ENCODE measurements at places on chromosomes 3 and 15.
A peak's percentile ranks its signal among the peaks of the same experiment; 100 is the strongest.

- DNase-seq, result no peak
These were observed 27.4 kb upstream of the GP9 start for GRCh38 chr3:129033151-129033550.

- DNase-seq, result no peak
These were observed 279.1 kb upstream of the ICE2 start for GRCh38 chr15:60757831-60758570.

DNA sequence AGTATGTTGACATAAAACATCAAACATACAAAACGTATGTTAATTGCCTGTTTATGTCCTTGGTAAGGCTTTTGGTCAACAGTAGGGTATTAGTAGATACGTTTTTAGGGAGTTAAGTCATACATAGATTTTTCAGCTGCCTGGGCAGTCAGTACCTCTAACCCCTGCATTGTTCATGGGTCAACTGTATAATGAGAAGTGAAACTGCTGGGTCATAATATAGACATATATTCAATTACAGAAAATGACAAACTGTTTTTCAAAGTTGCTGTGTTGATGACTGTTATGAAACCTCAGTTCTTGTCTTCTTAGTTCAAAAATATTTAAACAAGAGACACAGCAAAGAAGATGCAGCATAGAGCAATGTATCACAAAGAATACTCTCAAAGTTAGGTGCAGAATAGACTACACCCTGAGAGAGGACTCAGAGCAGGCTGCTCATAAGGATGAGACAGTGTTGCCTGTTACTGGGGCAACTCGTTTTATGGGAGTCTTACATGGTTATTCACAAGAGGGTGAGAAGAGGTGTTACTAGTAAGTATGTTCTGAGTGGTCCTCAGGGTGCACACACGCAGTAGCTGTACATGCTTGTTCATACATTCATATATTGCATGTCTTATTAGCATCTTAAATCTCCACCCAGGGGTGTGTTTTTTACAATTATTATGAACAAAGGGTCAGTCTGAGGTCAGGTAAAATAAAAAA is 53.1 kb upstream of the ADAMTS17 start:
- no peak for DNase-seq

DNA sequence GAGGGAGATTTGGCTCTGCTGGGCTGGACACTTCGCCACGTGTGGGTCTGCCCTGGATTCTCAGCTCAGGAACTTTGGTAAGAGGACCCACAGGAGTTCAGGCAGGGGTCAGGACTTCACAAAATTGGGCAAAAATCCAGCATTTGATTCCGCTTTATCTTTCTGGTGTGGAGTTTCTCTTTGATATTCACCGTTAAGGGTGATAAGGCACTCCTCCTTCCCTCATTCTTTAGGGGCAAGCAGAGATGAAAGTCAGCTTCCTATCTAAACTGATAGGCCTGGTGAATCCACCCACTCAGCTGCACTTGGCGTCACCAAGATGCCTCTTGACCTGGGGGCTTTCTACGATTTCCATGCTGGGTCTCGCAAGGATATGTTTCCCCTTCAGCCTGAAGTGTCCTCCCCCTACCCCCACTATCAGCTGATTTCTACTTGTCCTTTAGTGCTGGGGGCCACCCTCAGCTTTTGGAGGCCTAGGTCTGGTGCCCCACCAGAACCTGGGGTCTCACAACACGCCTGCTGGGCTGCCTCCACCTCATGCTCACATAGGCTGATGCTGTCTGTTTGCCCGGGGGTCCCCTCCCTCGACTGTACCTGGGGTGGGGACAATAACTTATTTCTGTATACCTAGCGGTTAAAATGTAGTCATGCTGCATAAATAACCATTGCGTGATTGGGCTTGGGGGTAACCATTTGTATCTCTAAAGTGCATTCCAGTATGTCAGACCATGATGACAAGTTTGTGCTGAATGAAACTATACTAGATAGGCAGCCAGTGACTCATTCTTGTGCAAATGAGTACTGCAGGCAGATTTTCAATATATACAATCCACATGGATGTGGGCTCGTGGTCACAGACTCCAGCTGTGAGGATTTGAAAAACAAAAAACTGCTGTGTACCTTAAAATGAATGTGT is 248.3 kb downstream of the ADAMTS17 start:
- DNase-seq, result no peak

GRCh38 chr3:37100411-37100810 is 74.0 kb downstream of the LRRFIP2 start:
- no peak for DNase-seq

GRCh38 chr3:89419647-89420241 is 312.3 kb downstream of the EPHA3 start:
- DNase-seq, result no peak

GRCh38 chr3:11662392-11662990 is 18.8 kb upstream of the VGLL4 start:
- no peak for DNase-seq

GRCh38 chr3:10738688-10739372 is 77.2 kb upstream of the SLC6A11 start:
- DNase-seq, result peak; percentile 44

DNA sequence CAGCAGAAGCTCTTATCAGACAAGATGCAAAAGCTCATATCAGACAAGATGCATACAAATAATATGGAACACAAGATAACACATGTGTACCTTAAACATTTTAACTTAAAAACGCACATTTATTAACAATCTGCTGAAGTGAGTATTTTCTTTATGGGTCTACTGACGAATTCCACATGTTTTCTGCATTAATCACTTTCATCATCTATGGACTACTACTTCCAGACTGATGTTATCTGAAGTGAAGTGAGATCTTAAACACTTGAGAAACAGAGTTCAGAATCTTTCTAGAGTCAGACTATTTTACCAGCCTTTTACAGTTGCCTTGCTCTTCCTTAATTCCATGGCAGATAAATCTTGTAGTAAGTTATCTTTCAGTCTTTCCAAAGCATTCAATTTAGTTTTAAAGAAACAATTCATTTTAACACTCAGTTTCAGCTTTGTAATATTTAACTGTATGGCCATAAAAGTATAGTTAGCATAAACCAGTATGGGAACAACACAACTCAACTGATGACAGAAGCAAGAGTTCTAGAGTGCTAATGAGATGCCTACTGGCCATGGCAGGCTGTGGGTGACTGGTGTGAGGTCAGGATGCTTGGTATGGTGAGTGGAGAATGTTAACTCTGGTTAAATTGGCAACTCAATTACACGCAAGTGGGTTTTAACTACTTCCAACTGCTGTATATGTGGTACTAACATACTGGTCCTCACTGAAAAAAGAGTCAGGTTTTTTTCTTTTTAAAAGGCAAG is 9.8 kb downstream of the CMTM6 start:
- no peak for DNase-seq

DNA sequence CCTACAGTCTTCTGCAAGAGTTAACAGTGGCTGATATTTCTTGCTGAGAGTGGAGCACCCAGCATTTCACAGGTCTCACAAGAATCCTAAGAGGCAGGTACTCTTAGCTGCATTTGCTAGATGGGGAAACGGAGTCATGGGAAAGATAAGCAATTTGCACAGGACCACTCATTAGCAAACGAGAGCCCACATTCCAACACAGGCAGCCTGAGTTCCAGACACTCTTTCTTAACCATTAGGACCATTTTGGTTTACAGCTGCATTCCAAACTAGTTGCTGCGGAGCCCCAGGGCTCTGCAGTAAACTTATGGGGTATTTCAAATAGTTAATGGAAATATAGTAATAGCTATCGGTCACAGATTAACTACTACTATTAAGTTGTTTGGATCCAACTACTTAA is 42.5 kb downstream of the LYZL4 start:
- no peak for DNase-seq

DNA sequence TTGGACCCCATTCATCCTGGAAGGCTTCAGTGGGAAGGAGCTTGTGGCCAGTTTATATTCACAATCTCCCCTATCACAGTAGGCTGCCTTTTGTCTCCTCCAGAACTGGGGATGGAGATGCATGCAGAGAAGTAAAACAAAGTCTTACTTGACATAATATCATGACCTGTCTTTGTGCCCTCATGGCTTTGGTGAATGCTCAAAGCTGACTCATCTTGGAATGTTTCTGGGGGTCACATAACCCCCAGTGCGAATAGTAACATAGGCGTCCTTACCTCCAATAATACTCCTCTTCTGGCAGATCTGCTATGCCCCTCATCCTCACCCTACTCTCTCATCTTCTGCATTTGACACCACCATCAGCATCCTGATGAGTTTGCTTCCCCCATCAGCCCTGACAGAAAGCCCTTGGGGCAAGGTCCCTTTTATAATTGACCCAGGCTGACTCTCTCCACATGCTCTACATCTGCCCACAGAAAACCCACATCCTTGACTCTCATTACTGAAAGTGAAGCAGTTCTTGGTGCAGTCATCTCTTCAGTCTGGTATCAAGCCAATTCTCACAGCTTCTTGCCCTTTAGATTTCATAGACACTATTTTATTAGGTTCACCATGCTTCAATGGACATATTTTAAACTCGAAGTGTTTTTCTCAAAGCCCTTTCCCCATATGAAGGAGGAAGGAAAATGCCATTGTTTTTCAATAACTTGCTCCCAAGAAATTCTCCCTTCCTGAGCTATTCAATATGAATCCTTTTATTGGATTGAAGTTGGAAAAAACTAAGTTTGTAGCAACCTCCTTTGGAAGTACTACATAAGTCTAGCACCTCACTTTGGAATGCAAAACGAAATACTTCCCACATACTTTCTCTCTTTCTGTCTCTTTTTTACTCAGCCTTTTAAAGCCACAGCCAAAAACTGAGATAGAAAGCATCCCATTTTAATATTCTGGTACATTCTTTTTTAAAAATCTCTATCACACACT is 36.6 kb downstream of the OSTN start:
- no peak for DNase-seq

DNA sequence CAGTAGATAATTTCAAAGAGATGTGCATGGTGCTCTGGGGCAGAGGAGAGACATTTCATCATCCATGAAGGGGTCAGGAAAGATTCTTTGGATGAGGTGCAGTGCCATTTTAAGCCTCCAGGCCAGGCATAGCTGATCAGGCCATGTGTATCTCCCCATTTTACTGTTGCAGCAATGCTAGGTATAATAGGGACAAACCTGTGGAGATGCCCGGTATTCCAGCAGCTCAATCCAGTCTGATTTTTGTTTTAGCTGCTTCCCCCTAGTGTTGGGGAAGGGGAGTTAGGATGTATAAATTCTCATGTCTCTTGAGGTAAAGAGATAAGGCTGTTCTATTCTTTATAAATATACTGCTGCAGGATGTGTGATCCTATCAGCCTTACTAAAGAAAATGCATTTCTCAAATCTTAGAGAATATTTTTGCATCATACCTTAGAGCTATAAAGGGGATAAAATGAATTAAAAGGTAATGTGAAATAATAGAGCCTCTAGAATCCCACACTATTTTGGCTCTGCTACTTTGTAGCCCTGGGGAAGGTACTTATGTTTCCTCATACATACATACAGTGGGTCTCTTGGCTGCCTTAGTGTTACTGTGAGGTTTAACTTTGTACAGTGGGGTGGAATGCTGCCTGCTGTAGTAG is 5.2 kb downstream of the CDV3 start:
- DNase-seq, result no peak

GRCh38 chr3:79810581-79810980 is 42.8 kb upstream of the ROBO1 start:
- no peak for DNase-seq

- no peak for DNase-seq
These were observed 174.7 kb upstream of the IL12A start for GRCh38 chr3:159813822-159814531.

DNA sequence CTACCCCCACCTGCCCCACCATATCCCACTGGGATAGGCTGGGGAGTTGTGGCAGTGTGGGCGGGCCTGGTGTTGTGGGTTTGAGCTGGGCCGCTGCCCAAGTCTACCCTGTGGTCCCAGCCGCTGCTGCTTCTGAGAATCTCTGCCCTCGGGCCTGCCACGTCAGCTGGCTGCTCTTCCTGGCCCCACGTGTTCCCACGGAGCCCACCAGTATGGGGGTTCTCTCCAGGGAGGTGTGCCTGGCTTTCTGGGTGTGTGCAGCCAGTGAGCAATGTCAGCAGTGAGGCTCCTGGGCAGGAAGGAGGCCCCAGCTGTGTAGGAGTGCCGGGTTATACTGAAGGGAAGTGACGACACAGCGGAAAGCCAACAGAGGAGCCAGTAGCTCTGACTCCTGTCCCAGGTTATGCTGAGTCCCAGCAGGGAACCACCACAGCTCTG is 10.5 kb downstream of the GNAI2 start:
- peak; percentile 63 for DNase-seq

DNA sequence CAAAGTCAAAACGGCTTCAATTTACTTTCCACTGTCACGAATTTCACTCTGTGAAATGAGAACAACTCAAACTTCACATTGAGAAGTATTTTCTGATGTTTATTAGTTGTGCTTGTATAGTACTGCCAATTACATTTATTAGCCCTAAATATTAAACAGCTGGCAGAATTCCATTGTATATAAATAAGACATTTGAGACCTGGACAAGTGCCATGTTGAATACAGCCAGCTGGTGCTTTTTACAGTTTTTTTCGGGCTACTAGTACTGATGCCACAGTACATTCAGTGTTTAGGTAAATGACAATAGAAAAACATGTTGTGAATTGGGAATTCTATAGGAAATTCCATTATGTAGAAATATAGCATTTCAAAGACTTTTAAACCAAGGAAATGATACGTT is 79.0 kb downstream of the EPHA3 start:
- DNase-seq, result no peak

DNA sequence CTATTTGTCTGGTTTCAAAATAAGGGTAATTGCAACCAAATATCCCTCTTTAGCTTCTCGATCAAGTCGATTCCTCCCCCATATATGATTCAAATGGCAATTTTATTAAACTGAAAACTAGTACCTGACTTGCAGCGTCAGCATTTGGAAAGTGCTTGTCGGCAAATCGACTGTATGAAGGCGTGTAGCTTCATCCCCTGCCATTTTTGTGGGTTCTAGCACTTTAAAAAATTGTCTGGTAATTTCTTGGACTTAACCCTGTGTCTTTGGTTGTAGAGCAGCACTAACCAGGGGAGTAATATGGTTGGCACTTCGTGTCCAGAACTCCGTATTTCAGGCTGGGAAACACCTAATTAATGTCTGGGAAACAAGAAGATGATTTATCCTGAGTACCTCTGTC is 573 bp downstream of the MME start:
- DNase-seq, result no peak

- DNase-seq, result no peak
These were observed 21.7 kb upstream of the ARID3B start for GRCh38 chr15:74519311-74519710.

- no peak for DNase-seq
These were observed 57.9 kb downstream of the TRAK1 start for GRCh38 chr3:42148982-42149432.

- no peak for DNase-seq
These were observed 52.3 kb upstream of the ADAMTS9 start for GRCh38 chr3:64739971-64740631.

GRCh38 chr3:12423918-12424630 is 60.2 kb upstream of the TSEN2 start:
- no peak for DNase-seq

DNA sequence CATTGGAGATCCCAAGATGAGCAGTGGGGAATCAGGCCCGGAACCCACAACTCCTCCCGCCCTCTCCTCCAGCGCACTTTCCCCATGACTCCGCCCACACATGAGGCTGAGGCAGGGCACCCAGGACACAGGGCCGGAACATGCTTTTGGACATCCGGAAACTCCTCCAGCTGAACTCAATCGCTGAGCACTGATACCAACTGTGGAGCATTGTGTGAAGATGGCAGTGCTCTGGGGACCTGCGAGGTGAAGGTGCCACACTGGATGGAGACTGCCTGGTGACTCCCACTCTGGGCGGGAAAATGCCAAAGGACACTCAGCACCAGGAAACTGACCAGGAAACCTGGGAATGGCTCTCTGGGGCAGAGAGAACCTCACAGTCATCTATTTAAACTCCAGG is 189.1 kb downstream of the FAM43A start:
- DNase-seq, result no peak

- no peak for DNase-seq
These were observed 73.4 kb downstream of the CPN2 start for GRCh38 chr3:194277786-194278130.
